AG20443 (cell line): ENCODE measurements at places on chromosomes 3 and 15.

DNA sequence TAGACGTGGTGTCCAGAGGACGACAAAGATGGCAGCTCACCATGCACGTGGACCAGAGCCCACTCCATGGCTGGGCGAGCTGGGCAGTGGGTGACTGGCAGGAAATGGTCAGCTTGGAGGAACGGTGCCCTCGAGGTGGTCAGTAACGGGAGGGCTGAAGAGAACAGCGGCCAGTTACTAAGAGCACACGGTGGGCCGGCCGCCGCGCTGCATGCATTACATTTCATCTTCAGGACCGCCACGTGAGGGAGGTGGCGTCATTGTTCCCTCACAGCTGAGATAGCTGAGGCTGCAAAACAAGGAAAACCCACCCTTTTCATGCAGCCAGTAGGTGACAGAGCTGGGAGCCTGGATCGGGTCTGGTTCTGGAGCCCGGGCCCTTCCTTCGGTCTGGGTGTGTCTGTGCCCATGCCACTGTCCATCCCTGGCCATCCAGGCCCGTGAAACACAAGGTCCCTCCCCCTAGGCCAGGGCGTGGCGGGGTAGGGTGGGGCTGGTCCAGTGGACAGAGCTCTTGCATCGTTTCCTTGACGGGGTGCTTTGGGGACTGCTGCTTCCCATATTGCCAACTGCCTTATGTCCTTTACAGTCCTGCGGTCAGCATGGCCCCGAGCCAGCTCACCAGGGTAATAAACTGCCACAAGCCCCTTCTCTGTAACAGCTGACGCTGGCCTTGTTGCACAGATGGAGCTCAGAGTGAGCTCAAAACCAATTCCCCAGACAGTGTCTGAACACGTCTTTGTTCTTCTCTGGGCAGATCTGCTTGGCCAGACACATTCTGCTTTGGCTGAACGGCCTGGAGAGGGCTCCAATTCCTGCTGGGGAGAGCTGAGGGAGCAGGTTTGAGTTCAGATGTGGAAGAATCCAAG is 51.8 kb downstream of the RGMA start:
- DNase-seq: peak; percentile 69

- no peak for DNase-seq
Observed at GRCh38 chr15:52734329-52734728, 55.1 kb upstream of the ATOSA start.

- no peak for DNase-seq
Observed at GRCh38 chr3:23115171-23115877, 87.8 kb upstream of the UBE2E2 start.

- DNase-seq: peak; percentile 90
Observed at GRCh38 chr3:59573911-59574310, 524.1 kb upstream of the CFAP20DC start.

- DNase-seq: no peak
Observed at GRCh38 chr3:28232659-28233058, 8.8 kb upstream of the CMC1 start.

GRCh38 chr3:167958141-167958540 is 137.6 kb downstream of the GOLIM4 start:
- no peak for DNase-seq

DNA sequence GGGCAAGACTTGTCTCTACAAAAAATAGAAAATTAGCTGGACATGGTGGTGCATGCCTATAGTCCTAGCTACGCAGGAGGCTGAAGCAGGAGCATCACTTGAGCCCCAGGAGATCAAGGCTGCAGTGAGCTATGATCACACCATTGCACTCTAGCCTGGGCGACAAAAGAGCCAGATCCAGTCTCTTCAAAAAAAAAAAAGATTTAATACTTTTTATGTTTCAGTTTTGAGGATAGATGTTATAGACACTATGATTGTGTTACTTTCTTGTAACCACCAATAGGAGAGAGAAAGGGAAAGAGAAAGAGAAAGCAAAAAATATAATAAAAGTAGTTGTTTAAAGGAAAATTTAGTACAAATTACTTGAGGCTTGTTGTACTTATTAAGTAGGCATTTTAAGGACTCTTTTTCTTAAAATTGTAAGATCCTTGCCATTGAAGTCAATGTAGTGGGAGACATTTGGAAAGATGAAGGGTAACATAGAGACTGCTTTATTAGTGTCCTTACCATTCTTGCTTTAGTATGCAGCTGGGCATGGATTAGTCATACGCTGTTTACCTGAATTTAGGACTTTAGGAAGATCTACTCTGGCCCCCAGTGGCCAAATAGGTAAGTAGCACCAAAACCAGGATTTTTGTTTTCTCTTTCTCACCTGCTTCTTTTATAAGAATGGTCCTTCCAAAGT is 35.1 kb upstream of the ZDHHC23 start:
- DNase-seq: peak; percentile 43
